ENCODE measurements at places on chromosomes 2 and 18. TPM values are rescaled to one million over a fixed set of nuclear protein-coding genes. Genes with fewer than 3 reads are reported as not detected.

FEV gene
- not detected for total RNA-seq

SIX2 gene
- under 0.01 TPM for total RNA-seq

HAAO gene
- 0.09 TPM for total RNA-seq

BBS5 gene
- total RNA-seq = 2.2 TPM
